Upper lobe of left lung (tissue), 6 donors: ENCODE measurements at places on chromosomes 7 and 10. TPM values are rescaled to one million over a fixed set of nuclear protein-coding genes. Genes with fewer than 3 reads are reported as not detected.

- H3K27ac ChIP-seq, result no peak overlapping the region
- no peaks in the 10 kb centered on the region for H3K27me3 ChIP-seq
Observed at GRCh38 chr7:46633200-46633599, 712.1 kb upstream of the IGFBP3 start.

Gene TRIM4
- 31.2 TPM for total RNA-seq

DNA sequence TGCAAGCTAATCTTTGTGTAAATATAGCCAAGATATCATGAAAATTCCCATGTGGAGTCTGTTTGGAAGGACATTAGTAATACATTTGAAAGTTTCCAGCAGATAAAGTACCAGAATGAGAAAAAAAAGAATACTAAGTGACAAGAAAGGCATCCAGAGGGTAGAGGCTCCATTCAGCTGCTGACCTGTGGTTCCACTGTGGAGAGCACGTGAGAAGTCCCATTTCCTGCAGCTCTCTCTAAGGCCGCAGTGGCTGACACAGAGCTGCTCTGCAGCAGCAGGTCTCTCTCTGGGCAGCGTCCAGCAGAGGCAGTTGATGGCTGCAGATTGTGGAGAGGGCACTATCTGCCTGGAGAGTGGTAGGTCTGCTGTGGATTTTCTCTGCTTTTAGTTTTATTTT lies 100.1 kb upstream of the TMEM72 start:
- H3K4me3 ChIP-seq, result no peak overlapping the region
- no peaks in the 10 kb centered on the region for H3K27me3 ChIP-seq
- no peaks in the 10 kb centered on the region for H3K4me1 ChIP-seq
- DNase-seq, result no peak
- H3K27ac ChIP-seq, result no peak overlapping the region

GRCh38 chr10:3412071-3412582 lies 239.5 kb upstream of the PITRM1 start:
- H3K36me3 ChIP-seq, result no peaks in the 10 kb centered on the region
- H3K27me3 ChIP-seq, result no peaks in the 10 kb centered on the region
- no peak overlapping the region for H3K4me3 ChIP-seq
- no peak for DNase-seq
- H3K4me1 ChIP-seq, result no peaks in the 10 kb centered on the region

Gene DNAJC12
- total RNA-seq, result 2.3 TPM

- H3K36me3 ChIP-seq, result no peaks in the 10 kb centered on the region
- no peaks in the 10 kb centered on the region for H3K27me3 ChIP-seq
- H3K4me1 ChIP-seq, result no peaks in the 10 kb centered on the region
- H3K4me3 ChIP-seq, result no peak overlapping the region
- DNase-seq, result no peak
- H3K27ac ChIP-seq, result no peak overlapping the region
Observed at GRCh38 chr10:86857128-86857721, 100.2 kb downstream of the MMRN2 start.

DNA sequence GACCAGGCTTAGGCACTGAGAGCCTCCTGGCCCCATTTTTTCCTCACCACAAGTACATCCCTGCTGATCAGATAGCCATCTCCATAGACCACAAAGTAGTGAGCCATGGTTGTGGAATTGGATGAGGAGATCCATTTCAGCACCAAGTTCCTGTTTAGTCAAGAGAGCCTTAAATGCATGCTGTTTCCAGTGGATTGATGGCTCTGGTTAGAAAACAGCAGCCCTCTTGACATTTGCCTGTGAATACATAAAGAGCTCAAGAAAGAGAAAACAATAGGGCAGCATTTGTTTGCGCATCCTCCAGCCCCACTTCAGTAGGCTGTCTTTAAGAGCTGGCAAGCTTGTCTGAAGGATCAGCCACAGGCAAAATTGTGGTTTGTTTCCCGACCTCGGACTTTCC lies 251.2 kb downstream of the POU6F2 start:
- no peaks in the 10 kb centered on the region for H3K36me3 ChIP-seq
- H3K4me3 ChIP-seq, result no peak overlapping the region
- H3K27ac ChIP-seq, result no peak overlapping the region
- H3K27me3 ChIP-seq, result no peaks in the 10 kb centered on the region
- no peak for DNase-seq
- no peaks in the 10 kb centered on the region for H3K4me1 ChIP-seq

- H3K27me3 ChIP-seq, result no peaks in the 10 kb centered on the region
- H3K4me1 ChIP-seq, result no peaks in the 10 kb centered on the region
- no peaks in the 10 kb centered on the region for H3K36me3 ChIP-seq
- no peak overlapping the region for H3K4me3 ChIP-seq
- H3K27ac ChIP-seq, result no peak overlapping the region
- no peak for DNase-seq
Observed at GRCh38 chr10:4535521-4535920, 290.5 kb upstream of the AKR1E2 start.

Gene ADRA2A
- 1.9 TPM for total RNA-seq

Gene SVIL
- 109 TPM for total RNA-seq

Gene OPN1SW
- not detected for total RNA-seq

DNA sequence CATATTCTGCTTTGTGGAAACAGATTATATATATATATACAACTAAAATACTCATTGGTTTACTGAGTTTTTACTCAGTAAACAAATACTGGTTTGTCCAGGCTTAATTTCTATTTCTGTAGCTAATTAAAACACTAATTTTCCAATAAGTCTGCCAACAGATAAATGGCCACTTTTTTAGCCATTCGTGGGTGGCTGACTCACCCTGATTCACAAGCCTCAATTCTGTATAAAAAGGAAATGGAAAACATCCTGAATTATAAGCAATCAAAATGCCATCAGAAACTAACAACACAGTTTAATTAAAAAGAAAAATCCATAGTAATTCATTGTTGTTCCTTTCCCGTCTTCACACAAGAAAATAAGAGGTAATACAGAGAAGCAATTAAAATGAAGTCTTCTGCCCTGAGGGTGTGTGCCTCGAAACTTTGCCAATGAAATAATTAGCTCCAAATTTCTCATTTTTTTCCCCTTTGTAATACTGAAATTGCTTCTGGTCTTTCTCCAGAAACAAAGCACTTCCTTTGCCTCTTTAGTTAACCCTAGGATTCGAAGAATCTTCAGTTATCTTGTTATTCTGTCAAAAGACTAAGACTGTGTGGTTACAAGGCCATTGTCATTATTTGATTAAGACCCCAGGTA lies 118.7 kb upstream of the PTN start:
- H3K27me3 ChIP-seq, result no peaks in the 10 kb centered on the region
- H3K27ac ChIP-seq, result no peak overlapping the region
- H3K4me1 ChIP-seq, result no peaks in the 10 kb centered on the region
- no peak overlapping the region for H3K4me3 ChIP-seq

GRCh38 chr7:70092314-70093204 lies 494.3 kb downstream of the AUTS2 start:
- no peaks in the 10 kb centered on the region for H3K4me1 ChIP-seq
- no peak overlapping the region for H3K27ac ChIP-seq
- H3K27me3 ChIP-seq, result no peaks in the 10 kb centered on the region
- no peak for DNase-seq

Gene PBLD
- 6.8 TPM for total RNA-seq

GRCh38 chr7:113796557-113796956 lies 122.3 kb downstream of the PPP1R3A start:
- no peak overlapping the region for H3K27ac ChIP-seq
- no peak overlapping the region for H3K4me3 ChIP-seq
- H3K4me1 ChIP-seq, result no peaks in the 10 kb centered on the region
- H3K36me3 ChIP-seq, result no peaks in the 10 kb centered on the region
- no peak for DNase-seq
